Stimulated activated CD4-positive, alpha-beta T cell treated with anti-CD3 and anti-CD28 coated beads, Interleukin-15, amount 100 ng/mL, for 48 hours (primary cell): ENCODE measurements at places on chromosomes 1 and 21.

DNA sequence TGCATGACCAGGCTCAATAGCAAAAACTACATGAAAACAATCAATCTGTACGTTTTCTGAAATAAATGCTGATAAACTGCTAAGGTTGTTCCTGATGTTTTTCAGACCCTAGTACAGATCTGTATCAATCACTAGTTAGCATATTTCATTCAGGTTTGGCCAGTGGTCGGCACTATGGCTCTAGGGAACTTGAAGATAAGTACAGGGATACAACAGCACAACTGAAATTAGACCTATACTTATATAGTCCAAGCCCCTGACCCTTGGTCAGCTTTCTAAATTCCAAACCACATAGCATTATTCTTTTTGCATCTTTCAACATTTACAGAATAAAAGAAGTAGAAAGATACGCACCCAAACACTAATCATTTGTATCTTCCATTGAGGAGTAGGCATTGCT, 142.7 kb downstream of the PLPPR4 start:
- no peak for DNase-seq

- DNase-seq = no peak
Observed at GRCh38 chr1:203097001-203097400, 11.2 kb upstream of the MYOG start.

GRCh38 chr1:35047188-35047858, 15.6 kb upstream of the ZMYM6 start:
- DNase-seq = no peak

DNA sequence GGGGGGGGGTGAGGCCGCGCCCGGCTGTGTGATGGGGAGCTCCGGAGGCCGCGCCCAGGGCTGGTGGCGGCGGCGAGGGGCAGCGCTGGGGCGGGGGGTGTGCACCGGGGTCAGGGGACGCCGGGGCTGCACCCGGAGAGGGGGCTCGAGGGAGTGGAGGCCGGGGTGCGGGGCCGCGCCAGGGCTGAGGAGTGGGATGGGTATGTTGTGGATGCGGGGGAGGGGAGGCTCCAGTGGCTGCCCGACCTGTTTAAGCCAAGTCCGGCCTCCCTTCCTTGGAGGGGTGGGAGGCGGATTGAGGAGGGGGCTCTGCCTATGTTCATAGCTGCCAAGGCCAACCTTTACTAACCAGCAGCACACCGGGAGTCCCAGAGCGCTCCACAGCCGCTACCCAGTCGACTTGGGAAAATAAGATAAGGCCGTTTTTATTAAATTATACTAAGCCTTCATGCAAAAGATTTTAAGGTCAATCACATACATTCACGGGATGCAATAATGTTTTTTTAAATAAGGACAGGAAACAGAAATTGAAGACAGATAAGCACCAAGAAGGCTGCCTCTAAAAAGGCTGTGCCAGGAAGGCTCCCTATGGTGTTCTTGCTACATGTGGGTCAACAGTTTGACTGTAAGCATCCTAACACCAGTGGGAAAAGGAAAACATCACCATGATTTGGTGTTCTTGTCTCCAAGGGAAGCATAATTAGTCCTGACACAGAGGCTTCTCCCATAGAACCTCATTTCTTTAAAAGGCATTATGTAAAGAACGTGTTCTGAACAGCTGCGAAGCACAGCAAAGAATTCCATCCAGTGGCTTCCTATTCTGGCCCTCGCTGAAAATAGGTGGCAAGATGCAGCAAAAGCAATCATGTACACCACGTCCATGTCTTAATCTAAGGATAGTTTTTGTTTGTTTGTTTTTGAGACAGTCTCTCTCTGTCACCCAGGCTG, 626 bp upstream of the HLCS start:
- no peak for DNase-seq

DNA sequence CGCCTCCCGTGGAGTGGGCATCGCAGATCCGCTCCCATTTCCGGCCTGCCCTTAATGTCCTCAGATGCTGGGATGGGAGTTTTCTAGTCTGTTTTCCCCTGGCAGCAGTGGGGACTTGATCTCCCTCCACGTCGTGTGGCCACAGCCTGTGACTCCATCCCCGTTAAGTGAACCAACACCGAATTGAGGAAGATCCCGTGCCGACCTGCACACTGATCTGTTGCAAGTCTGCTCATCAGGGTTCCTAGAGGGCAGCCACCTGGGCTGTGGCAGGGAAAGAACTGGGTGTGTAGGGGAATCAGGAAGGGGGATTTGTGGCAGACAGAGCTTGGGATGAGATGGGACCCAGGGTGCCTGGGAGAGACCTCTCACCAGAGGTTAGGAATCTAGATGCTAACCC, 23.3 kb upstream of the CDK18 start:
- DNase-seq = no peak

GRCh38 chr21:44667612-44668011, 885 bp upstream of the KRTAP12-2 start:
- no peak for DNase-seq

DNA sequence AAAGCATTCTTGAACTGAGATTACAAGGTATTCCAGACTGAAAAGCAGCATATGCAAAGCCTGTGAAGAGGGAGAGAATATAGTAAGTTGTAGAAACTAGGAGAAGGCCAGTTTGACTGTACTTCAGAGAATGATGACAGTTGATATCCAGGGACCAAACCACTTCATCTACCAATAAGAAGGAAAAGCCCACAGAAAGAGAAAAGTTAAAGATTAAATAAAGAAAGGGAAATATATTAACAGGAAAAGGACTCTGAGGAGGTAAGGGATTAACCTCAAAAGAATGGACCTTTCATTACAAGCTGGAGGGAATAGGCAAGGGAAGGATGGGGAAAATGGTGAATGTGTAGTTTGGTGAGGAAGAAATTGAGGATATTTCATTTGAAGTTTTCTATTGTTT, 180.2 kb upstream of the CACYBP start:
- DNase-seq = no peak

DNA sequence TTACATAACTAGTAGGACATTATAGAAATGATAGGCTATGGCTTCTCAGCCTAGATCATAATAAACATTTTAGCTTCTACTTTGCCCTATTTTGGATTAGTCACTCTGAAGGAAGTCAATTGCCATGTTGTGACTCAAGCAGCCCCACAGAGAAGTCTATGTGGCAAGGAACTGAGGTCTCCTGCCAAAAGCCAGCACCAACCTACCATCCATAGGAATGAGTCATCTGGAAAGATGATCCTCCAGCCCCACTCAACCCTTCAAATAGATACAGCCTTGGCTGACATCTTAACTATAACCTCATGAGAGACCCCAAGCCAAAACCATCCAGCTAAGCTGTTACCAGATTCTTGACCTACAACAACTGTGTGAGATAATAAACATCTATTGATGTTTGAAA, 76.3 kb upstream of the BEND5 start:
- no peak for DNase-seq

- DNase-seq = no peak
Observed at GRCh38 chr21:15061747-15062605, 2.8 kb downstream of the NRIP1 start.

GRCh38 chr1:19644395-19644680, 227 bp downstream of the NBL1 start:
- DNase-seq = no peak

GRCh38 chr1:62688687-62689085, 500 bp upstream of the DOCK7 start:
- DNase-seq = no peak

- no peak for DNase-seq
Observed at GRCh38 chr1:39272027-39272797, 67.7 kb downstream of the MACF1 start.

GRCh38 chr1:210787800-210788199, 346.1 kb downstream of the KCNH1 start:
- no peak for DNase-seq

DNA sequence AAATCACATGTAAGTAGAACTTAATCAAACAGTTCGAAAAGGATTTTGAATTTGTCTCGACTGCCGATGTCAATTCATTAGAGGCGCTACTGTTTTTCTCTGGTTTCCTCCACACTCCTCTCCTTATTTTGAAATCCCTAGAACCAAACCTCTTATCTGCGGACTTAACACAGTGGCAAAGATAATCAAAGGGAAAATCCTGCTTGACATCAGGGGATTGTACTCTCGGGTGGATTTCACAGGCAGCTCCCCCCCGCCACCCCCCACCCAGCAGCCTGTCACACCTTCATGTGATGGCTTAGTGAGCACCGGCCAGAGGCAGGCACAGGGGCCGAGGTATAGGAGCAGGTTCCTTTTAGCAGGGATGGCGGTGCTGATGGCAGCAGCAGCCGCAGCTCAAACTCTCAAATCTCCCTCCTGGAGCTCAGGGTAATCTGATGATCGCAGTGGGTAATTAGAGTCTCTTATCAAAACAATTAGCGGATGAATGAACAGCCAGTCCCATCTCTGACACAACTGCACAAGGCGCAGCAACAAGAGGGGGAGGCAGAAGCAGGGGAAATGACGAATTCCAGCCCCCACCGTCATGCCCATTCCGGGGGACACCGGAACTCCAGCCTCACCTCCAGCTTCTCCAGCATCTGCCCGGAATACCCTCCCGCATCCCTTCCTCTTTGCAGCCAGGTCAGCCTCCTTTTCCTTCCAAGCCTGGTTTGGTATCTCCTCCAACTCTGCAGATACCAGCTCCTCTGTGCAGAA, 80.3 kb downstream of the SSBP3 start:
- no peak for DNase-seq

- DNase-seq = no peak
Observed at GRCh38 chr1:220124542-220124941, 30.6 kb downstream of the IARS2 start.

- DNase-seq = no peak
Observed at GRCh38 chr1:6688001-6688400, 13.6 kb downstream of the DNAJC11 start.

DNA sequence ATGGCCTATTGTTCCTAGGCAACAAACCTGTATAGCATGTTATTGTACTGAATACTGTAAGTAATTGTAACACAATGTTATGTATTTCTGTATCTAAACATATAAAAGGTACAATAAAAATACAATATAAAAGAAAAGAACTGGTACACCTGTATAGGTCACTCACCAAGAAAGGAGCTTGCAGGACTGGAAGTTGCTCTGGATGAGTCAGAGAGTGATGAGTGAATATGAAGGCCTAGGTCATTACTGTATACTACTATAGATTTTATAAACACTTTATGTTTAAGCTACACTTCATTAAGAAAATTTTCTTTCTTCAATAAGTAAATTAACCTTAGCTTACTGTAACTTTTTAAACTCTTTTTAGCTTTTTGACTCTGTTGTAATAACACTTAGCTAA, 559.9 kb downstream of the PLPP3 start:
- DNase-seq = no peak

- no peak for DNase-seq
Observed at GRCh38 chr1:69585666-69586065, 17.9 kb downstream of the LRRC7 start.

DNA sequence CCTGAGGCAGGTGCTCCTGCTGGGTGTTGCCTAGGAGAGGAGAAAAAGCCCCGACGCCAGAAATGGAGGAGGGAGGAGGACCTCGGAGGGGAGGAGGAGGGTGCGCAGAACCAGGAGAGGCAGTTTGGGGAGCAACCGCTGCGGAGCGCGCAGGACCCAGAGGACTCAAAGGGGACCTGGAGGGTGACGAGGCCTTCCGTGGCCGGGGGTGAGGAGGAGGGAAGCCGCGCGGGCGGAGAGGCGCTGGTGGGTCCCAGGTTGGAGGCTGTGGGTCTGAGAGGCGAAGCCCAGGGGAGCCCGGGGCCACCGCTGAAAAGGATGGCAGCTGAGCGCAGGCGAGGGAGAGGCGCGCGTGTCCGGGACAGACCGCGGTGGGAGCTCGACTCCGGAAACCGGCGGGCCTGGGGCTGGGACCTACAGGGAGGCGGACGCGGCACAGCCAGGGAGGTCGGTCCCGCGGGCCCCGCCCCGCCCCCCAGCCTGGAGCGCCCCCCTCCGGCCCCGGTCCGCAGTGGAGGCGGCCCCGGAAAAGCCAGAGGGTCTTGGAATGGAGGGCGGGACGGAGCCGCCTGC, 15.1 kb downstream of the RNF223 start:
- no peak for DNase-seq

DNA sequence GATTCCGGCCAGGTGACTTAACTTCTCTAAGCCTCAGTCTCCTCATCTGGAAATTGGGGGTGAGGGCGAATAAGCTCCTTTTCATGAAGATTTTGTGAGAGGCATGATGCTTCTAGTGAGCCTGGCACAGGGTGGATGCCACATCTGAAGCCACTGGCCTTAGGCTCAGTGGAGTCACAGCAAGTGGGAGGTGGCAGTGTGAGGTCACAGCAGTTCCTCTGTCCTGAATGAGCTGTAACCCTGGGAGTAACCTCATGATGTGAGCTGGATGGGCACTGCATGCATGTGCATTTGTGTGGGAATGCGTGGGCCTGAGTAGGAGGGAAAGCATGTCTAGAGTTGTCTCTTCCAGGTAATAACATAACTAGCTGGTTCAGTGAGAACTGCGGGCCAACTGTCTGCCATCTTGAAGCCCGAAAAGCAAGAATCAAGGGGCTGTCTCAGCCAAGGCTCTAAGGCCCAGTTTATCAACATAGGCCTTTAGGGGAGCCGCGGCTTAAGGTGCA, 27.0 kb upstream of the HTR1D start:
- no peak for DNase-seq

DNA sequence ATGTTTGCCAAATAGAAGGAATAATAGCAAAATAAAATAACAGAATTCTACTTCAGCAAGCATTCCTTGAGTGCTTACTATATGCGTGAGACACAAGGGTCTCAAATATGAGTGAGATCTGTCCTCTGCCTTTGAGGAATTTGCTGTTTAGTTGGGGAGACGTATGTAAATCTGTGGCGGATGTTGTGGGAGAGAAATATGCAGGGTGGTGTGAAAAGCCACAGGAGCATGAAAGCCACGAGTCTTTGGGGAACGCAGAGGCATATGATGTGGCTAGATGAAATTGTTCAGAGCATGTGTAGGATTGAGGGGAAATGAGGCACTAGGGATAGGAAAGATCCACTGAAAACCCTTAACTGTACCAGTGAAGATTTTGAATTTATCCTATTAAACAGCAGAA, 244.4 kb downstream of the PBX1 start:
- no peak for DNase-seq

- no peak for DNase-seq
Observed at GRCh38 chr1:38990386-38990737, 714 bp upstream of the AKIRIN1 start.

- DNase-seq = no peak
Observed at GRCh38 chr1:164210211-164210739, 348.7 kb upstream of the PBX1 start.

GRCh38 chr1:8540261-8540941, 222.5 kb downstream of the SLC45A1 start:
- DNase-seq = no peak

- DNase-seq = no peak
Observed at GRCh38 chr1:169873582-169874199, 20.0 kb downstream of the SCYL3 start.

- DNase-seq = no peak
Observed at GRCh38 chr21:35002879-35003722, 46.0 kb downstream of the RUNX1 start.
